Activated naive CD8-positive, alpha-beta T cell treated with anti-CD3 and anti-CD28 coated beads, Interleukin-2, amount 50 U/mL, for 24 hours (primary cell): ENCODE measurements at places on chromosomes 16 and 17.

DNA sequence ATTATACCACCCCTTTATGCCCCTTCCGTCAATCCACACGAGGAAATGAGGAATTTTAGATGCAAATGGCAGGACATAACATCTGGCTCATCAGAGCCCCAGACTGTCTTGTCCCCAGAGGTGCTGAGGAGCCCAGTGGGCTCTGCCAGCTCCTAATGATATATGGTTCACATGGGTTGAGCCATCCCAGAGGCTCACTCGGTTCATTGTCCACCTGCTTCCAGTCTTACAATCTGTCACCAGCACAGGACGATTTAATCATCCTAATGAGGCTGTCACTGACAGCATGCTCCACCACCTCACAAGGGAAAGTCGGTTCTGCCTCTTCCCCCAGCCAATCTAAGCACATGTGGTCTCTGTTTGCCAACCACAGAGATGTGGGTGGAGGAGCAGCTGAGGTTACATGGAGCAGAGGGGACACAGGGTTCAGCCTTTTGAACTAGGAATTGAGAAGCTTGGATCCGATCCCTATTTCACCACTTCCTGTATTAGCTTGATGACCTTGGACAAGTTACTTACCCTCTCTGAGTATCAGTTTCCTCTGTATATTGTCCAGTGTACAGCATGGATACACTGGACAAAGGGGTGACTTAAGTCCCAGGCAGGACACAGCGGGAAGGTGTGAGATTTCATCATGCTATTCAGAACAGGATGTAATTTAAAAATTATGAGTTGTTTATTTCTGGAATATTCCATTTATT lies 27.0 kb upstream of the DHX8 start:
- no peaks in the 10 kb centered on the region for H3K36me3 ChIP-seq
- peaks cover 9% of the 10 kb centered on the region for H3K4me1 ChIP-seq

GRCh38 chr17:4020096-4020495 lies 55.9 kb upstream of the ATP2A3 start:
- DNase-seq, result no peak
- no peak overlapping the region for H3K27ac ChIP-seq
- H3K4me1 ChIP-seq, result no peaks in the 10 kb centered on the region
- no peaks in the 10 kb centered on the region for H3K27me3 ChIP-seq

DNA sequence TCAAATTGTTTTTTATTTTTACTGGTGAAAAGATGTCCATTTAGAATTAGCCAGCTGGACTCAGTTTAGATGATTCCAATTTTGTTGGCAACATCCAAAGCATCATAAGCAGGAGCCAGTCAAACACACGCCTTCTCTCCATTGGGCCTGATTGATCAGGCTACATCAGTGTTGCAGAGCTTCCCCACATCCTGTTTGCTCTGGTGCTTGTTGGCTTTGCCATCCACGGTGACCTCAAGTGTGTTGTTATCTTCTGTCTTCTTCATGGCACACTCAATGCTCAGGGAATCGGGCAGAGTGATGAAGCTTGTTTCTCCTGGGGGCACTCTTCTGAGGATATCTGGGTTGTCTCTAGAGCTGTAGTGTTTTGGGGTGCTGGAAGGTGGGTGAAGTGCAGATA lies 6.3 kb upstream of the NETO2 start:
- H3K36me3 ChIP-seq, result peaks cover 24% of the 10 kb centered on the region
- no peaks in the 10 kb centered on the region for H3K4me1 ChIP-seq
- peaks cover 7% of the 10 kb centered on the region for H3K27me3 ChIP-seq
- no peak overlapping the region for H3K4me3 ChIP-seq
- no peak overlapping the region for H3K27ac ChIP-seq

- peaks cover 7% of the 10 kb centered on the region for H3K36me3 ChIP-seq
- H3K4me1 ChIP-seq, result peaks cover 42% of the 10 kb centered on the region
- DNase-seq, result no peak
- peak overlapping the region; percentile 89 for H3K4me3 ChIP-seq
- peak overlapping the region; percentile 89 for H3K27ac ChIP-seq
- no peaks in the 10 kb centered on the region for H3K27me3 ChIP-seq
These were observed 1.4 kb upstream of the TXNDC11 start for GRCh38 chr16:11744075-11744470.

DNA sequence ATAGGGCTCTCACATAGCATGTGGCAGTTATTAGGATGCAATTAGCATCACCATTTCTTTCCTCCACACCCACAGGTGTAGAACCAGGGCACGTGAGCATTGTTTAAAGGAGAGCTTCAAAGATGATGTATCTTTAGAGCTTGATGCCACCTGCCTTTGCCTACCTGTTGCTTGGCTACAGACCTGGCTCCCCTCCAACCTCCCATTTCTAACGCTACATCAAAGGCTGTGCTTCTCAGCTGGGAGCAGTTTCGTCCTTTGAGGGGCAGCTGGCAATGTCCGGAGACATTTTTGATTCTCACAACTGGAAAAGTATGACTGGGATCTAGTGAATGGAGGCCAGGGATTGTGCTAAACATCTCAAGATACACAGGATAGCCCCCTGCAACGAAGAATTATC lies 78.5 kb upstream of the CLEC3A start:
- H3K4me3 ChIP-seq, result no peak overlapping the region
- DNase-seq, result no peak
- peaks cover 6% of the 10 kb centered on the region for H3K27me3 ChIP-seq
- no peaks in the 10 kb centered on the region for H3K36me3 ChIP-seq
- H3K4me1 ChIP-seq, result no peaks in the 10 kb centered on the region

DNA sequence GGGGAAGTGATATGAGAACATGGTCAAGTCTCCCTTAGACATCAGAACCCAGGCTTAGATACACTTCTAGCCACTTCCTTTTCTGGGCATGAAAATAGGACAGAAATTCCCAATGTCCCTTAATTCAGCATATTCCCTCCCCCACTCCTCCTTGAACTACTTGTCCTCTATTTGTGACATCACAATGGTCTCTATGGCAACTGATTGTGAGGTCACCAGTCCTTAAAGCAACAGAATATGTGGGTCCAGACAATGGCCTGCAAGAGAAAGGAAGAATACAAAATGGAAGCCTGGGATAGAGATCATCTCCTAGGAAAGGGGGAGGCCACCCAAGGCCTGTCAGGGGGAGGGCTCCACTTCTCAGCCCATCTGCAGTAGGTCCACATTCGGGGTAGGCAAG lies 6.7 kb upstream of the SEZ6 start:
- peaks cover 3% of the 10 kb centered on the region for H3K4me1 ChIP-seq
- no peak for DNase-seq
- peaks cover 36% of the 10 kb centered on the region for H3K27me3 ChIP-seq
- no peak overlapping the region for H3K27ac ChIP-seq

DNA sequence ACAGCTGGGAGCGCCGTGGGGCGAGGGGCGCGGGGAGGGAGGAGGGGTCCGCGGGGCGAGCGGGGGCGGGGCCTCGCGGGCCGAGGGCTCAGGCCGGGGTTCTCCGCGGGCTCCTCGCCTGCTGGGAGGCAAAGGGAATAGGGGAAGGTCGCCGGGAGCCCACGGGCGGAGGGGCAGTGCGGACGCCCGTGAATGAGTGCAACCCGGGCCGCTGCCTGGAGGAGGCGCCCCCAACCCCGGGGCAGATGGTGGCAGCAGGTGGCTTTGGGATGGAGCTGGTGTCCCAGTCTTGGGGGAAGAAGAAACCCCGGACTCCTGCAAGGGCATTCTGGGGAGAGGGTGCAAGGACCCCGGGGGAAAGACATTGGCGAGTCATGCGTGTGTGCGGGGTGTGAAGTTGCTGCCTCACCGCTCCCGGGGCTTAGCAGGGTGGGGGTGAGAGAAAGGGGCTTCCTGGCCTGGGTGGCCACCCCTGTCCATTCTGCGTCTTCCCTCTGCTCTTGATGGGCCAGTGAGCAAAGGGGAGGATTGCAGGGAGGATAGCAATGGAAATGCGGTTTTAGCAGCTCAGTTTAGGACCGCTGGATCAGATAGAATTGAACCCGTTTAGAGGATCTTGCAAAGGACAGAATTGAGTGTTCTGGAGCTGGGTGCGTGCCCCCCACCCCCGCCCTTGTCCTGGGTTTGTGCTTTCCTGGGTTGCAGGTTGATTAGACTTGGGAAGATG lies 526 bp downstream of the KIAA0513 start:
- H3K4me1 ChIP-seq, result peaks cover 44% of the 10 kb centered on the region
- peak overlapping the region; percentile 87 for H3K27ac ChIP-seq
- H3K36me3 ChIP-seq, result no peaks in the 10 kb centered on the region
- peak overlapping the region; percentile 83 for H3K4me3 ChIP-seq

- H3K36me3 ChIP-seq, result no peaks in the 10 kb centered on the region
- DNase-seq, result no peak
- no peak overlapping the region for H3K27ac ChIP-seq
- H3K4me3 ChIP-seq, result no peak overlapping the region
These were observed 42.2 kb upstream of the CNTNAP4 start for GRCh38 chr16:76235025-76235424.

- no peak overlapping the region for H3K27ac ChIP-seq
- no peak overlapping the region for H3K4me3 ChIP-seq
- no peaks in the 10 kb centered on the region for H3K36me3 ChIP-seq
- H3K27me3 ChIP-seq, result no peaks in the 10 kb centered on the region
- peaks cover 4% of the 10 kb centered on the region for H3K4me1 ChIP-seq
These were observed 18.2 kb upstream of the ATF7IP2 start for GRCh38 chr16:10367616-10368188.

DNA sequence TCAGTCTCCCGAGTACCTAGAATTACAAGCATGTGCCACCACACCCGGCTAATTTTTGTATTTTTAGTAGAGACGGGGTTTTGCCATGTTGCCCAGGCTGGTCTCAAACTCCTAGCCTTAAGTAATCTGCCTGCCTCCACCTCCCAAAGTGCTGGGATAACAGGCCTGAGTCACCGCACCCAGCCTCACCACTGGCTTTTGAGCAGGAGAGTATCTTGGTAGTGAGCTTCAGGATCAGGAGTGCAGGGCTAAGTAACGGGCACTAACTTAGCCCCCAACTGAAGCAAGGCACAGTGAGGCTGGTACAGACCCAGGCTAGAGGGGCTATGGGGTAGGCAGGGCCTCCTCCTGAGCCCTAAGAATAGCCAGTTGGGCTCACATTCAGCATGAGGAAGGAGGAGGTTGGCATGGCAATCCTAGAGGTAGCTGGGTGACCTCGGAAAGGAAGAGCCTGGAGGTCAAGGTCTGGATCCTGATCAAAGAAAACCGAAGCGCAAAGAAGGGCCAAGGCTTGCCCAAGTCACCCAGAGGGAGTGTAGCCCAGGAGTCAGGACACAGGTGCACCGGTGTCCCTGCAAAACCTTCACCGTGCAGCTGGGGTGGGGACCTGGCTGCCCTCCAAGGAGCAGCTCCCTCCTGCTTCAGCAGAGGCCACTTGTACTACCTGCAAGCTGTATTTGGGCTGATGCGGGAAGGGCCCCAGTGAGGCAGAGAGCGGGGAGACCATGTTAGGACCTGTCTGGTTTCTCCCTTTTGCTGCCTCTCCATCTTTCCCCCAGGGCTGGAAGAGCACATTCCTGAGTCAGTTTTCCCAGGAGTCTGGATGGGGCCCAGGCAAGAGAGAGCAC lies 1.3 kb upstream of the ADGRG5 start:
- H3K27ac ChIP-seq, result no peak overlapping the region
- no peaks in the 10 kb centered on the region for H3K27me3 ChIP-seq
- no peak overlapping the region for H3K4me3 ChIP-seq
- DNase-seq, result no peak
- H3K36me3 ChIP-seq, result no peaks in the 10 kb centered on the region

GRCh38 chr17:63460018-63460417 lies 13.9 kb upstream of the CYB561 start:
- DNase-seq, result no peak
- peaks cover 4% of the 10 kb centered on the region for H3K27me3 ChIP-seq
- H3K27ac ChIP-seq, result no peak overlapping the region
- H3K36me3 ChIP-seq, result no peaks in the 10 kb centered on the region

DNA sequence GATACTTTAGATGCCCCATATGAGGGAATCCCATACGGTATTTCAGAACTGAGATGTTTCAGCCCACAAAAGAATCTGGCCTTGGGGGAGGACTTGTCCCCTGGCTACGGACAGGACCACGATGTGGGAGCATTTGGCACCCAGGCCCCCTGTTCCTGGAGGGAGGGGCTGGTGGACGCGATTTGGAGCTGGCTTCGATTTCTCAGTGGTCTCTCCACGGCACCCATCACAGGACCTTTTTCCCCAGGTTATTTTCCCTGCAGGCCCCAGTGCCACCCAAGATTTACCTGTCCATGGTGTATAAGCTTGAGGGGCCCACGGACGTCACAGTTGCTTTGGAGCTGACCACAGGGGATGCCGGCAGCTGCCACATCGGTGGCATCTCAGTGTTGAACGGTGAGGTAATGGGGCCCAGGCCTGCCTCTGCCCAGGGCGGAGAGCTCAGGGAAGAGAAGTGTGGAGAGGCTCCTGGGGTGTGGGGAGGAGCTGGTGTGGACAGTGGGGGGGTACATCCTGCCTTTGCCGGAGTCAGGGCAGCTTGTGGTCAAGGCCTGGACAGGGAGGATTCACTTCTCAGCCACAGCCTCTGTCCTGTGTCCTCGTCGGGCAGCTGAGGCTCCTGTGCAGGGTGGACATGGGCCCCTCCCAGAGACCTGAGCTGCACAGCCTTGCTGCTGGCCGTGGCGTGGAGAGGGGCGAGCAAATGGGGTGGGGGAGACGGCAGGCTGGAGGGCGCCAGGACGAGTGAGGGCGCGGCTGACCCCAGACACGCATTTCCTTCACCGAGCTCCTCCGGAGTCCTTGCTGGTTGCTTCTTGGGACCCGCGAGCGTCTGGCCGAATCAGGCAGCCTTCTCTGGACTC lies 9.9 kb downstream of the ENGASE start:
- H3K4me1 ChIP-seq, result no peaks in the 10 kb centered on the region
- peaks cover 1% of the 10 kb centered on the region for H3K36me3 ChIP-seq
- DNase-seq, result no peak
- no peak overlapping the region for H3K27ac ChIP-seq
- no peaks in the 10 kb centered on the region for H3K27me3 ChIP-seq

DNA sequence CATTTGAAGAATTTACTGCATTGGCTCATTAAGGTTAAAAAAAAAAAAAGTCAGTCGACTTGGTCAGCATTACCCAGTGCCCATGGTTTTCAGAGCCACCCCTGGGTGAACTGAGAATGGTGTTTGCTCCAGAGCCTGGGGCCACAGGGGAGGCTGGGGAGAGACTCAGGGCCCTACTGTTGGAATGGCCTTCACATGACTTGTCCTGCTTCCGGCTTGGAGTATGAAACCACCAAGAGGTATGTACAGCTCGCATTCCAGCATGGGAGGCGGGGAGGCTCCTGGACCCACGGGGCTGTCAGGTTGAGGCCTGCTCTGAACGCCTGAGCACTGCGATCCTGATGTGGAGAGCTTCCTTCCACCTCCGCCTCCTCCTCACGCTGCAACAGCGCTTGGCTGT lies 36.8 kb downstream of the MSI2 start:
- peaks cover 33% of the 10 kb centered on the region for H3K4me1 ChIP-seq
- H3K36me3 ChIP-seq, result peaks cover 27% of the 10 kb centered on the region
- DNase-seq, result no peak

- no peaks in the 10 kb centered on the region for H3K27me3 ChIP-seq
- no peak overlapping the region for H3K27ac ChIP-seq
- no peak overlapping the region for H3K4me3 ChIP-seq
- DNase-seq, result peak; percentile 12
These were observed 170.7 kb downstream of the CYB561 start for GRCh38 chr17:63275318-63275970.

- H3K36me3 ChIP-seq, result no peaks in the 10 kb centered on the region
- H3K4me3 ChIP-seq, result no peak overlapping the region
- H3K27ac ChIP-seq, result no peak overlapping the region
- no peak for DNase-seq
These were observed 24.5 kb upstream of the ZNF287 start for GRCh38 chr17:16593356-16594102.
